Right atrium auricular region (tissue), 2 donors: ENCODE measurements at places on chromosomes 11 and 22.

GRCh38 chr11:15825976-15826650 is 530.2 kb downstream of the SOX6 start:
- no peak for DNase-seq

GRCh38 chr22:39593066-39593930 is 22.7 kb downstream of the CACNA1I start:
- DNase-seq: no peak

DNA sequence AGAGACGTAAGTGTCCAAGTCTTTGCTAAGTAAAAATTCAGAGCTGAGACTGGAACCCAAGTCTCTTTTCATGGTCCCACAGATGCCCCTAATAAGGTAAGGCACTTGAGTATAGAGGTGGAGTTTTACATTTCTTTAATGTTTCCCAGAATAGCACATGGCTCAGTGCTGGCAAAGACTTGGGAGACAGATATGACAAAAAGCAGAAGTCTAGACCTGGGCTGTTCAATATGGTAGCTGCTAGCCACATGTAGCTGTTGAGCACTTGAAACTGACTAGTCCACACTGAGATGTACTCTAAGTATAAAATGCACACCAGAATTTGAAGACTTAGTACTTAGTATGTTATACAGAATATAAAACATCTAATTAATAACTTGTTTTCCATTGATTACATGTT is 17.6 kb downstream of the VSTM5 start:
- peak; percentile 4 for DNase-seq

DNA sequence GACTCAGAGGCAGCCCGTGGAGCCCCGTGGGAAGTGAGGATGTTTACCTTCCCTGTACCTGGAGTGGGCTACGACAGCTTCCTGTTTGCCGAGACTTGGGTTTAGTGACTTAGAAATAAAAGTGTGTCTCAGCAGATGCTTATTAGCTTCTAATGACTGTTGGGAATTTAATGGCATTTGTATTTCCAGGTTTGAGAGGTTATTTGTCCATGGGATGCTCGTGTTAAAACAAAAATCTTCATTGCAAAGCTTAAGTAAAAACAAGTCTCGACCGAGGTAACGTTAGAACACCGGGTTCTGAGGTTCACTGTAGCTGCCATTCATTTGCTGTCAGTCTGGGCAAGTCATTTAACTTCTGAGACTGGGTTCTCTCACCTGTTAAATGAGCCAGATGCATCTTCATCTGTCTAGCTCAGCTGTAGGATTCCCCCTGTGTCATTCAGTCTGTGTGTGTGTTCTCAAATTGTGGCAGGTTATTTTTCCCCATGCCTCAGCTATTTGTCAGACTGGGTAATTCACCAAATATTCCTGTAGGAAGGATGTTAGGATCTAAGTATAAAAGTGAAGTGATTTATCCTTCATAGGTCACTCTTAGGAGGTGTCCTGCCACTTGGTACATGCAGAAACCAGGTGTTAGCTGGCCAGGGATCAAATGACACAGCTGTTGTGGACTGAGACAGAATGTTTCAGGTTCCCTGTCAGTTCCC is 791 bp downstream of the EI24 start:
- no peak for DNase-seq

- DNase-seq: no peak
These were observed 47.9 kb upstream of the IGLL5 start for GRCh38 chr22:22839570-22840314.

DNA sequence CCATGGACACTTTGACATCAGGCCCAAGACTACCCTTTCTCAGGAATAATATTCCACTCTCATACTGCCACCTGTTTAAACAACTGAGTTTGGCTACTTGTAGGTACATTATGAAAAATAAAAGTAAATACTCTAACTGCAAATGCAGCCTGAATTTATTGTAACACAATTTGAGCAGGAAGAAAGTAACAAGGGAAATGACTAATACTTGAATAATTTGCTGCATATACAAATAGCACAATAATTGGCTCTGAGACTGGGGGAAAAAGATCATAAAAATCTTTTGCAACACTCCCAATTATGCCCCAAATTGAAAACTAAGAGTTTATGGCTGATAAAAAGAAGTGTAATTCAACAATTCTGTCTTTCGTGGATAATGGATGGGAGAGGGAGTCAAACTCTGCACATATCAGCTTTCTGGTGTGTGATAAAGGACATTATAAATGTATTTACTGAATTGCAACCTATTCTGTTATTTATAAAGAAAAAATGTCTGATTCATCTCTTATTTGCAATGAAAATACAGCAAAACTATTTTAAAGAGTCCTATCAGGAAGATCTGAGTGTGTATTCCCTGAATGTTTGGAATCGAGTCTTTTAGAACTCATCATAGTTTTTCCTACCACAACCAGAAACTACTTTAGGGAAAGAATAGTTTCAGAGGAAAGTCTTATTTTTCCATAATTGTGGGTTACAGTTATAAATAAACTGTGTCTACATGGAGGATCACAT is 359.0 kb downstream of the JRKL start:
- DNase-seq: no peak

GRCh38 chr11:1878137-1879031 is 13.3 kb downstream of the PRR33 start:
- no peak for DNase-seq

GRCh38 chr11:1283906-1284305 is 25.5 kb downstream of the TOLLIP start:
- DNase-seq: no peak

DNA sequence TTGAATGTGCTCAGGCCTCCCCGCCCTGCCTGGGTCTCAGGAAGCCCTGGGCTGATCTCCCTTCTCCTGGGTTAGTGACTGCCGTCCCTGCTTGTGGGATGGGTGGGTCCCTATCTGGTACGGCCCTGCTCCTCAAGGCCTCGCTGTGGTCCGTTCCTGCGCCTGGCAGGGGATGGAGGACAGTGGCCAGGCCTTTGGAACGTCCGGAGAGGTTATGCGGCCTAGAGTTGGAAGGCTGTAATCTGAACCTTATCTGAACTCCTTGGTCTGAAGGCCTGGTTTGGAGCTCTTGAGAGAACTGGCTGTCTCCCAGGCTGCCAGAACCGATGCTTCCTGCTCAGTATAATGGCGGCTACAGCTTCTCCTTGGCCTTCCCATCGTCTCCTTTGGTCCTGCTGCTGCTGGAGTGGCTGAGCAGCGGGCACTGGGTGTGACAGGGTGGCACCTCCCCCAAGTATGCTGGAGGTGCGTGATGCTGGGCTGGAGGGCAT is 72.8 kb downstream of the FLI1 start:
- DNase-seq: no peak

GRCh38 chr11:79195209-79195608 is 245.6 kb downstream of the TENM4 start:
- no peak for DNase-seq
